Naive thymus-derived CD4-positive, alpha-beta T cell (primary cell): ENCODE measurements at places on chromosomes 5 and 9. TPM values are rescaled to one million over a fixed set of nuclear protein-coding genes. Genes with fewer than 3 reads are reported as not detected.
A peak's percentile ranks its signal among the peaks of the same experiment; 100 is the strongest.

Gene PRLR
- total RNA-seq = 0.03 TPM

Gene ZNF608
- 0.90 TPM for total RNA-seq

Gene RANBP6
- total RNA-seq = 34.3 TPM

GRCh38 chr9:35945341-35946018, 12.5 kb downstream of the OR2S2 start:
- no peak overlapping the region for H3K27ac ChIP-seq
- no peaks in the 10 kb centered on the region for H3K27me3 ChIP-seq
- peaks cover 9% of the 10 kb centered on the region for H3K4me1 ChIP-seq

DNA sequence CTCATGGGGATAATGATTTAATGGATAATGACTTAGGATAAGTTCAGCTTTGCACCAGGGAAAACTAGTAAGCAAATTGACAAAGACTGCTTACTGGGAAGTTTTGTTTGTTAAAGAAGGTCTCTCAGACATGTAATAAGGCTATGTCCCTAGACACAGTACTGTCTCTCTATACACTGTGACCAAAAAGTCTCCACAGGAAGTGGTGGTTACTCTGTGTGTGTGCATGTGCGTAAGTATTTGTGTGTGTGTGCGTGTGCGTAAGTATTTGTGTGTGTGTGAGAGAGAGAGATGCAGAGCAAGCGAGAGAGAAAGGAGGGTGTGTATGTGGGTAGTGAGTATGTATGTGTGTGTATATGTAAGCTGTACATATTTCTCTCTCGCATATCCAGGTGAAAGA, 229.6 kb downstream of the GLIS3 start:
- no peaks in the 10 kb centered on the region for H3K4me1 ChIP-seq
- no peak for DNase-seq
- no peak overlapping the region for H3K4me3 ChIP-seq
- no peaks in the 10 kb centered on the region for H3K36me3 ChIP-seq
- no peaks in the 10 kb centered on the region for H3K27me3 ChIP-seq

DNA sequence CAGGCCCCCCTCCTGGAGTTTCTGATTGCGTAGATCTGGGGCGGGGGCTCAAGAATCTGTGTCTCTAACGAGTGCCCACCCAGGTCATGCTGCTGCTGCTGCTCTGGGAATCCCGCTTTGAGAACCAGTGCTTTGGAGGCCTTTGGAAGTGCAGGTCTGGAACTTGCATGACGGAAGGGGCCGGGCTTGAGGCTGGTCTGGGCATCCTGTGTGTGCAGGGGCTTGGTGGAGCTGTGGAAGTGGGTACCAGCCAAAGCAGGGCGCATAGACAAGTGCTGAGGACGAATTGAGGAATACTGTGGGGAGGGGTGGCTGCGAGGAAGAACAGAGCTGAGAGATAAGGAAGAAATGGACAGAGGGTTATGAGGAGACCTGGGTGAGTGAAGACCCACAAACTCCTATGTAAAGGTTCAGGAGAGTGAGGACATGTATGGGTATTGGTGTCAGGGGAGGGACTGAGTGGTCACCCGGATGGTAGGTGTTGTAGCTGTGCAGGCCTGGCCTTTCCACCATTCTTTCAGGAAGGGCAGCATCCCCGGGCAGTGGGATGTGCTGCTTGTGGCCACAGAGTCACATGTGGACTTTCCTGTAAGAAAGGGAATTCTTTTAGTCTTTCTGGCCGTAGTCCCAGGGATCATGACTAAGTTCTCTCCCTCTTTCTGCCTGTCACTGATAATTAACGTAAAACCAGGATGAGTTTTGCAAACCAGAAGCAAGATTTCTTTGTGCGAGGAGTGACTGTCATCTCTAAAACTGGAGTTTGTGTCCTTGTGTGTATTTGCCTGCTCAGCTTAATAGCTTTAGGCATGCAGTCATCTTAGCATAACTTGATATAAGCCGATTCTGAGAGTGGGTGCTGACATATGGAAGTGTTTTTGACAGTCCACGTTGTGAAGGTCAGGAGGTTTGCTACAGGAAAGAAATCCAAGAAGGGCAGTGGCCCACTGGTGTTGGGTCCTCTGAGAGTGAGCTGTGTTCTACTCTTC, 43.3 kb upstream of the TJP2 start:
- H3K27me3 ChIP-seq = no peaks in the 10 kb centered on the region
- no peak for DNase-seq
- no peaks in the 10 kb centered on the region for H3K36me3 ChIP-seq
- H3K4me1 ChIP-seq = no peaks in the 10 kb centered on the region
- no peak overlapping the region for H3K4me3 ChIP-seq
- no peak overlapping the region for H3K27ac ChIP-seq

DNA sequence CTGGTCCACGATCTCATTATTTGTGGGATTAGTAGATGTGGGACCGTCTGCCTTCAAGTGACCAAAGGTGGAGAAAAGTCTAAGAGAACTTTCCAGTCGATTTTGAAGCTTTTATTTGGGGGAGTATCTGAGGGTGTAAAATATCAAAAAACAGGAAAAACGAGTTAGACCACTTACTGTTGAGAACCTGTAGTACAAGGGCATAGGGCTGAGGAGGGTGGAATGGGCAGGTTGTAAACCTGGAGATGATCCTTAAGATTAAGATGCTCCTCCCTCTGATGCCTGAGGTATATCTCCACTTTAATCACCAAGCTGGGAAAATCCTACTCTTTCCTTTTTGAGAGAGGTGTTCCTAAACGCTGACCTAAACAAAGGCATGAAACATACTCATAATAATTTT, 32.0 kb upstream of the GTF2H2C start:
- DNase-seq = no peak
- no peak overlapping the region for H3K27ac ChIP-seq
- H3K4me3 ChIP-seq = no peak overlapping the region
- no peaks in the 10 kb centered on the region for H3K36me3 ChIP-seq

Gene C9orf50
- not detected for total RNA-seq

Gene AP3B1
- total RNA-seq = 42.2 TPM

Gene FAM151B
- 1.8 TPM for total RNA-seq

DNA sequence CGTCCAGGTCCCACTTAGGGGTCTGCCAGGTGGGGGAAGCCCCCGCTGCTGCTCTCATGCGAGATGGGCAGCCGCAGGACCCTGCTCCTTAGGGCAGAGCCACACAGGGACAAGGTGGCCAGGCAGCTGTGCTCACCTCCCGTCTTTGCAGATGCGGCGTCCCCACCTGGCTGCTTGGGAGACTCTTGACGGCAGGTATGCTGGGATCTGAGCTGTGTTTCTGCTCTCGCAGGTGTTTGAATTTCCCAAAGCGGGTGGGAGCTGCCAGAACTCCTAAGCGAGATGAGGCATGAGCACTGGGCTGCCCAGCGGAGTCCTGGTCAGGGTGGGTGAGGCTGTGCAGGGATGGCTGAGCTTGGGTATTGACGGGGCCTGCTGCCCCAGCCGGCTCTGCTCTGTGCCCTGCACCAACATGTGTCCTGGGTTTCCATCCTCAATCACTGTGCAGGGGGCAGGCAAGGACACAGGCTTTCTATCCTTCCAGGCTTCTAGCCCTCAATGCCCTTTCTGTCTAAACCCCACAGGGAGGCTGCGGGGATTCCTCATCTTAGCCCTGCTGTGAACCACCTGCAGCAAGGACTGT, 151.4 kb downstream of the ICE1 start:
- H3K4me3 ChIP-seq = no peak overlapping the region
- no peak for DNase-seq
- no peaks in the 10 kb centered on the region for H3K27me3 ChIP-seq

Gene PHF2
- total RNA-seq = 37.7 TPM

DNA sequence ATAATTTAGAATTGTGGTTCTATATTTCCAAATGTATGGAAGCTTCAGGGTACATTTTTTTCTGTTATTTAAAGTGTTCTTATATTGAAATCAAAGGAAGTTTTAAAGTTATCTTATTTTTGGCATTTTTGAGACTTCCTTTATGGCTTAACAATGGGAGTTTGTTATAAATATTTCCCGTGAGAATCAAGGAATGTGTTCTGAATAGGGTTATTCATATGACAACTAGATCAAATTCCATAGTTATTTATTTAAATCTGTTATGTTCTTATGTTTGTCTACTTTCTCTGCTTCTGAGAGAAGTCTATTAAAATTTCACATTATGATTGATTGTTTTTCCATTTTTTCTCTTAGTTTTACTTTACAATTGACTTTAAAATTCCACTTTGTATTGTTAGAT, 135.1 kb downstream of the ADAMTS16 start:
- DNase-seq = no peak
- H3K36me3 ChIP-seq = no peaks in the 10 kb centered on the region
- H3K4me1 ChIP-seq = no peaks in the 10 kb centered on the region
- no peaks in the 10 kb centered on the region for H3K27me3 ChIP-seq
- H3K4me3 ChIP-seq = no peak overlapping the region

GRCh38 chr5:7728076-7728475, 122.9 kb downstream of the CFAP90 start:
- no peak overlapping the region for H3K4me3 ChIP-seq
- DNase-seq = no peak
- H3K27me3 ChIP-seq = no peaks in the 10 kb centered on the region

- no peaks in the 10 kb centered on the region for H3K27me3 ChIP-seq
- H3K4me1 ChIP-seq = no peaks in the 10 kb centered on the region
- no peak overlapping the region for H3K27ac ChIP-seq
- H3K4me3 ChIP-seq = no peak overlapping the region
Measured at GRCh38 chr5:120550358-120550757, 86.3 kb downstream of the PRR16 start.

Gene AK3
- 30.5 TPM for total RNA-seq

DNA sequence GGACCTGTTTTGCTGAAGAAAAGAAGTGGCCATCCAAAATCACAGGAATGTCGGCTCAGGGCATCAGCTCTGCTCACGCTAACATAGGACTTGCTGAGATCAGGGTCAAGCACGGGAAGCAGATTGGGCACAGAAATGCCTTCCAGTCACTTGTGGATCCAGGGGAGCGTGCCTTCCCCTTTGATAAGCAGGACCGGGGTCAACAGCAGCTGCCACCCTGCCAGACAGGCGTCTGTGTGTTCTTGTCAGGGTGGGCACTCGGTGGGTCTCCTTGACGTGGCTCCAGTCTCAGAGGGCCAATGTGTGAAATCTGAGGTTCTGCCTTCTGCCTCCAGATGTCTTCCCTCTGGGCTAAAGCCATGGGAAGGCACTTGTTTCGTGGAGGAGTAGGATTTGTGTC, 313.7 kb upstream of the IRX4 start:
- H3K36me3 ChIP-seq = no peaks in the 10 kb centered on the region
- H3K4me1 ChIP-seq = no peaks in the 10 kb centered on the region
- no peak overlapping the region for H3K27ac ChIP-seq
- no peaks in the 10 kb centered on the region for H3K27me3 ChIP-seq

Gene TIMD4
- 2.3 TPM for total RNA-seq

Gene OTP
- total RNA-seq = not detected

DNA sequence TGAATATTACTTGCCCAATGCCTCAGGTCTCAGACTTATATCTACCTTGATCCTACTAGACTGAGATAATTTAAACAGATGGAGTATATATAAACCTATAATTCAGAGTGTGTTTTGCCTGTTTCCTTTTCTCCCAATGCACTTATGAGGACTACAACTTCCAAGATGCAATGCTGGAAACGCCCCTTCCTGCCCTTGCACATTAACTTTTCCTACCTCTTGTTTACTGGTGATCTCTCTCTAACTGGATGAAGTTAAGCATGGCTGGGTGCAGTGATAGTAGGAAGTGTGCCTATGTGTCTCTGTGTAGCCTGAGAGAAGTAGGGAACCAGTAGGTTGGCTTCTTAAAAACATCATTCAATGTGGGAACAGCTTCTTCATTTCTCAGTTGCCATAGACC, 115.2 kb downstream of the SVEP1 start:
- no peak for DNase-seq
- H3K4me3 ChIP-seq = no peak overlapping the region
- no peaks in the 10 kb centered on the region for H3K27me3 ChIP-seq
- no peaks in the 10 kb centered on the region for H3K4me1 ChIP-seq
- no peak overlapping the region for H3K27ac ChIP-seq

Gene BTNL3
- total RNA-seq = not detected in 2 replicates

DNA sequence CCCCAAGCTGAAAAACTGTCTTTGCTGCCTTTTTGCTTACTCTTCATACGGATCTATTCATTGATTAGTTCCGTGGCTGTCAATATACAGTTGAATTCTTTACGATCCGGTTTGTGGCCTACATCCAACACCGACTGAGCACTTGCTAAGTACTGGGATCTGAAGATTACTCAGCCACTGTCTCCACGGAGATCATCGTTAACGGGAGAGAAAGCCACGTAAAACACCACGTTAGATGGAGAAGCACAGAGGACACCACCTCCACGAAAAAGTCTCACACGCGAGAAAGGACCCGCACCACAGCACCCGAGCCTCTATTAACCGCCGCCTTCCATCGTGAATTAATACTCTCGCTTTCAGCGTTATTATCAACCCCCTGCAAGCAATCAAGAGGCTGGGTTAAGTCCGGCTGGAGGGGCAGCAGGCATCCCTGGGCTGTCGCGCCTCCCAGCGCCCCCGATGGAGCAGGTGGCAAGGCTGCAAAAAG, 650 bp downstream of the ELP1 start:
- H3K4me3 ChIP-seq = peak overlapping the region; percentile 90
- peaks cover 18% of the 10 kb centered on the region for H3K4me1 ChIP-seq
- DNase-seq = no peak
- H3K27me3 ChIP-seq = no peaks in the 10 kb centered on the region
- H3K27ac ChIP-seq = peak overlapping the region; percentile 92

Gene MLLT3
- 85.3 TPM for total RNA-seq

Gene HTR1A
- total RNA-seq = not detected

- DNase-seq = no peak
- no peaks in the 10 kb centered on the region for H3K36me3 ChIP-seq
- no peaks in the 10 kb centered on the region for H3K4me1 ChIP-seq
- no peak overlapping the region for H3K4me3 ChIP-seq
- no peak overlapping the region for H3K27ac ChIP-seq
Measured at GRCh38 chr9:18906656-18907395, 126.2 kb downstream of the SAXO1 start.
